NCI-H748 treated with DMSO at 0.1 percent for 48 hours (cell line): ENCODE measurements at places on chromosomes 13 and 19.

GRCh38 chr13:51125495-51126226 lies 14.6 kb upstream of the C13orf42 start:
- DNase-seq, result peak; percentile 78

DNA sequence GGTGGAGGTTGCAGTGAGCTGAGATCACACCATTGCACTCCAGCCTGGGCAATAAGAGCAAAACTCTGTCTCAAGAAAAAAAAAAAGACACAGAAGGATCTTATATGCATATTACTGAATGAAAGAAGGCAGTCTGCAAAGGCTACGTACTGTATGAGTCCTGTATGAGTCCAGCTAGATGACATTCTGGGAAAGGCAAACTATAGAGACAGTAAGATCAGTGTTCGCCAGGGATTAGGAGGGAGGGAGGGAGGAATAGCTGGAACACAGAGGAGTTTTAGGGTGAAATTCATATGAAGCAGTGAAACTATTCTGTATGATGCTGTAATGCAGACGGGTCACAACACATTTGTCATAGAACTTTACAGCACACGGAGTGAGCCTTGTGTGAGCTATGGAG lies 165.9 kb upstream of the RNF113B start:
- no peak for DNase-seq

DNA sequence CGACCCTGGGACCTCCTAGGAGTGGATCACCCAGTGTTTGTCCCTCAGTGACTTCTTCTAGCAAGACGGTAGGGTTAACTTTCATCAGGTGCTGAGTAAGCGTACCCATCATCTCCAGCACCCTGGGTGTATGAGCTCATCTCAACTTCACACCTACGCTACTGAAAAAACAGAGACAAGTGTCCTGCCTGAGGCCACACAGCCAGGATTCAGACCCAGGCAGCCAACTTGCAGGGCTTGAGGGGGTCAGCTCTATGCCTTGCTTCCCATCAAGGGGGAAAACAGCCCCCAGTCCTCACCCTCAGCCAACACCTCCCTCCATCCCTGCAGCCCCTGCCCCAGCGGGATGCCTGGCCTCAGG lies 4.6 kb downstream of the TLE2 start:
- DNase-seq, result no peak

- no peak for DNase-seq
Observed at GRCh38 chr13:31878495-31878894, 139.2 kb downstream of the RXFP2 start.

- peak; percentile 7 for DNase-seq
Observed at GRCh38 chr19:52786078-52786463, 520 bp downstream of the ZNF600 start.

GRCh38 chr13:99199541-99200431 lies 868 bp upstream of the UBAC2 start:
- no peak for DNase-seq
